Pons (tissue), 1 donor: ENCODE measurements at places on chromosomes 6 and 20.

DNA sequence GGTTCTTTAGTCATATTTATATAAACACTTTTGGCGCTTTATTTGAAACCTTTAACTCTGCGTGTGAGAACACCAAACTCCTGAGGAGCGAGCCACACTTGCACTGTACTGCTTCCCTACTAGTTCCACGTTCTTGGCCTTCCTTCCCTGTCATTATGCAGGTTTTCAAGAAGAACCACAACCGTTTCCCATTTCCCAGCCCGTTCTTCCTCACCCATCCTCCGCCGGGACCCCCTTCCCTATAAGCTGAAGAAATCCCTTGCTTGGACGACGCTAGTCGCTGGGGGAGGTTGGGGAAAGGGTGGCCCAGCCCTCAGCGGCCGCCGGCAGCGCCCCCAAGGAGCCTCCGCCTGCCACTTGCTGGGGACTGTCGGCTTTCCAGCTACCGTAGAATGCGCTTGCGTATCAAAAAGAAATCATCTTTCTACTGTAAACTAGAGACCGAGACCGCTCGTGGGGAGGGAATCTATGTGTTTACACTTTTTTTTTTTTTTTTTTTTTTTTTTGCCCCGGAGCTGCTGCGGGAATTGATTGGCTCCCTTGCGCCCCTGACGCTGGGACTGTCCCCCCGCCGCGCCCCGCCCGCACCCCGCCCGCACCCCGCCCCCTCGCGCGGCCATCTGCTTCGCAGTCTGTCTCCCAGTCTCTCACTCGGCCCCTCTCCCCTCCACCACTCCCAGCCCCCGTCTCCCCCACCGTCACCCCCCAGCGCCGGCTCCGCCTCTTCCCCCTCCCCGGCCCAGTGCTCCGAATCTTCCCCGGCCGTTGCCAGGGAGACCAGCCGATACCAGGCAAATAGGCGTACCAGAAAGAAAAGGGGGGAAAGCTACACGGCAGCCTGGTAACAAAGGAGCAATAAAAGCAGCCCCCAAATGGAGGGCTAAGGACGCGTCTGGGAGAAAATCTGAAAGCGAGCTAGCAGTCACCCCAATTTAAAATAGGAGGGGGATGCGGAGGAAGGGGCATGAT lies 2.3 kb upstream of the MARCKS start:
- DNase-seq, result peak; percentile 73

- no peak for DNase-seq
Measured at GRCh38 chr6:5211492-5211891, 49.3 kb downstream of the LYRM4 start.

- DNase-seq, result no peak
Measured at GRCh38 chr6:21767891-21768648, 174.5 kb downstream of the SOX4 start.

- DNase-seq, result no peak
Measured at GRCh38 chr6:78526432-78526831, 340.9 kb upstream of the IRAK1BP1 start.
